Progenitor cell of endocrine pancreas (in vitro differentiated cells): ENCODE measurements at places on chromosomes 2 and 18. TPM values are rescaled to one million over a fixed set of nuclear protein-coding genes. Genes with fewer than 3 reads are reported as not detected.

ATRAID gene
- total RNA-seq, result 96.4 and 107 TPM in 2 replicates

DNA sequence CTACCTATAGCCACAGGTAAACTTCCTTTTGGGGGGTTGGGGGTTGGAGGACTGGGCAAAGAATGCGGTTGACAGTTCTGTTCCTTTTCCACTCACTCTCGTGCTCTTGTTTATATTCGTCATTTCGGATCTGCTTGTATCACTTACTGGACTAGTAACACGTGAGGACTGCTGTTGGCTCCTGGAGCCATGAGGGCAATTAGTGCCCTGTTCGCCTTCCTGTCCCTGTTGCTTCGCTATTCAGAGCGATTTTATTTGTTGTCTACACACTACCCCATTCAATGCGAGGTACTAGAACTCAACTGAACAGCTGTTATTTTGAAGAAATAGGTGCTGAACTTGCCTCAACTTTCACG lies 1.1 kb downstream of the KCNJ3 start:
- no peak for DNase-seq
- peaks cover 3% of the 10 kb centered on the region for H3K36me3 ChIP-seq
- H3K27ac ChIP-seq, result peak overlapping the region; percentile 85
- peak overlapping the region; percentile 89 for H3K4me3 ChIP-seq

- no peaks in the 10 kb centered on the region for H3K36me3 ChIP-seq
- DNase-seq, result no peak
- no peak overlapping the region for H3K4me3 ChIP-seq
Observed at GRCh38 chr2:233976087-233976486, 58.9 kb downstream of the TRPM8 start.

DNA sequence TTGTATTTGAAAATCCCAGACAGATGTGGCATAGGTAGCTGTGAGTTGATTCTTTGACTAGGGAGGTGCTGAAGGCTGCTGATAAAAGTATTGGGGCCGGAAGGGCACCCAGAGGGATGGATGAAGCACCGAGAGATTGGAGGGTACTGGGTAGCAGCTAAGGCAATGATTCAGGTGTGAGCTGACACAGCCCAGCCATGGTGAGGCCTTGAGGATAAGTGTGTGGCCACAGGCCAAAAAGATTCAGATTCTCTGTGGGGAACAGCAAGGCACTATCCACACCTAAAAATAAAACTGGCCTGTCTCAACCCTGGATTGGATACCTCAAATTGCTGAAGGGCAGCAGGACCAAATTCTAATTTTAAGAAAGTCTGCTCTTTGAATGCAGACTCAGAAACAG lies 35.2 kb downstream of the RDH14 start:
- H3K27me3 ChIP-seq, result no peaks in the 10 kb centered on the region
- no peak for DNase-seq
- peaks cover 18% of the 10 kb centered on the region for H3K4me1 ChIP-seq
- no peak overlapping the region for H3K27ac ChIP-seq
- no peak overlapping the region for H3K4me3 ChIP-seq

DNA sequence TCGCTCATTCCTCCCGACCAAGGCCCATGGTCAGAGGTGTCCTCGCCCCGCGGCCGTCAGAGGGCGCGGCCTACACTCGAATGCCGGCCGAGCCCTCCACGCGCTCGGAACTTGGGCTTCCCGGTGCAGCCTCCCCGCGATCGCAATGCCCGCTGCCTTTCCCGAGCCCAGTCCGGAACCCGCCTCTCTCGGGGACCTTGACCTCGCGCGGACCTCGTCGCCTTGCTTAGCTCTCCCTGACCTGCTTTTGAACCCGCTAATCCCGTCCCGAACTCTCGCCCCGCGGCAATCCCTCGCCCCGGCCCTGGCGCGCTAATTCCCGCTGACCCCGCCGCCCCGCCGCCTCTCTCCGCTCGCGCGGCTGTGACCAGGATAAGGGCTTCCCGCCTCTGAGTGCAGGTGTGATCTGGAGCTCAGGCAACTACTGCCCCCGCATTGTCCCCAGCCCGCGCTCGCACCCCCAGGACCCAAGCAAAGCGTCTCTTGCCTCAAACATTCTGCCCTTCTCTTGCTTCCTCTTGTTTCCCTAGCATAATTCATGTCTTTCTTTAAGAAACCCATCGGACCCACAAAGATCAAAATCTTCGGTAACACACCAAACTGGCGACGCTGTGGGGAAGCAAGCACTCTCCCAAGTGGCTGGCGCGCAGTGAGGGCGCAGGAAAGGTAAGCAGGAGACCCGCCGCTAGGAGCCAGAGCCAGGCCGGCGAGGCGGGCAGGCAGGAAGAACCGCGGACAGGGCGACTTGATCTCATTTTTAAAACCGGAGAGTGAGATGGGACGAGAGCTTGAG lies 46.6 kb upstream of the ATP6V1B1 start:
- H3K4me1 ChIP-seq, result peaks cover 15% of the 10 kb centered on the region
- H3K36me3 ChIP-seq, result no peaks in the 10 kb centered on the region
- H3K27me3 ChIP-seq, result peaks cover 98% of the 10 kb centered on the region
- peak overlapping the region; percentile 61 for H3K4me3 ChIP-seq
- DNase-seq, result no peak

DNA sequence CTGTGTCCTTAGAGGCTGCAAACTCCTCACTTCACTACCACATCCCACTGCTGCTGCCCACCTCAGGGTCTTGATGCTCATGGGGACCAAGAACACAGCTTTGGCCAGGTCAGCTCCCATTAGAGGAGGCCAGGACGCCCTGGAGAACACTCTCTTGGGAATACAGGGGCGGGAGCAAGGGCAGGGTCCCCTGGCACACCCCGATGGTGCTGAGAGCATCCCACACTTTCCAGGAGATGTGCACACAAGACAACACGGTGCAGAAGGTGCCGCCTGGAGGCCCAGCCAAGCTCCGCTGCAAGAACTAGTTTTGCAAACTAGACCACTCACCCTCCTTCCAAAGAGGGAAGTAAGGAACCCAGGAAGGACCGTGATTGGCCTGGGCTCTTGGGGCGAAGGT lies 304.4 kb upstream of the SALL3 start:
- H3K36me3 ChIP-seq, result no peaks in the 10 kb centered on the region
- H3K4me3 ChIP-seq, result no peak overlapping the region
- H3K27ac ChIP-seq, result no peak overlapping the region
- peaks cover 2% of the 10 kb centered on the region for H3K4me1 ChIP-seq

DNA sequence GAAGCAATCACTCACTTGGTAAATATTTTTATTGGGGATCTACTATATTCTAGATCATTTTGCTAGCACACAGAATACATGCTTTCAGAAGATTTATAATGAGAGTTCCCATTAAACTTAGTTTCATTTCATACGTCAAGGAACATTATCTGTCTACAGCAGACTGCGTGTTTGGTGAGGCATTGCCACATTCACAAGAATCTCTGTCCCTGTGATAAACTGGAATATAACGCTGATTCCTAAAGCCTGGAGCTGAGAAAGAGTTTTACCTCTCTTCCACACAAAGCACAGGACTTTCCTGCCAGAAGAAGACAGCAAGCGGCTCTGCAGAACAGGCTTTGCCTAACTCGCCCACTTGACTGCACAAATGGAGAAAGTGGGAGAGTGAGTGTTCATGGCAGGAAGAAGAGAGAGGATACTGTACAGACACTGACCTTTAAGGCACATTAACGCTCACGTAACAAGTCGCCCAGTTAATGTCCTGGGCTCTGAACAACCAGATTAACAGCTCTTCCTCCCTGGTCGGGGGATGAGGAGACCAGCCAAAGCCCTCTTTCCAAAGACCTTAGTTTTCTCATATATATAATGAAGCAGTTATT lies 356.2 kb downstream of the GPD2 start:
- no peak for DNase-seq
- H3K27ac ChIP-seq, result no peak overlapping the region

- no peaks in the 10 kb centered on the region for H3K27me3 ChIP-seq
- no peak for DNase-seq
- no peaks in the 10 kb centered on the region for H3K4me1 ChIP-seq
- H3K36me3 ChIP-seq, result no peaks in the 10 kb centered on the region
Observed at GRCh38 chr18:49028801-49029506, 78.2 kb upstream of the SMAD7 start.

DNA sequence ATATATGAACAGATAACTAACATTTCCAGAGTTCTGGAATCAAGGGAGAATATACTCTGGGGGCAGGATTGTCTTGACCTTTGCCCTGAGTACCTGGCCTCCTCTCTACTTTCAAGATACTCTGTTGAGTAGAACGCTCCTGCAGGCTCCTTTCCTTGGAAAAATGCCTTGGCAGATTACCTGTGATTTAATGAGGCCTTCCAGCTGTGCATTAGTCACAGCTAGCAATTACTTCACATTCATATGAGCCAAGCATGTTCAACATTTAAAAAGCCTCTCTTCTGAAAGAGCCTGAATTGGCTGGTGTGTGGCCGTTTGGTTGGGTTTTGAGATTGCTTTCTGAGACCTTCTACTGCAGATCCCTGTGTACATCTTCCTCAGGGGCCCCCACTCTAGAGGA lies 142.2 kb downstream of the PLCL1 start:
- peaks cover 84% of the 10 kb centered on the region for H3K4me1 ChIP-seq
- no peak overlapping the region for H3K4me3 ChIP-seq
- H3K27me3 ChIP-seq, result no peaks in the 10 kb centered on the region

DNA sequence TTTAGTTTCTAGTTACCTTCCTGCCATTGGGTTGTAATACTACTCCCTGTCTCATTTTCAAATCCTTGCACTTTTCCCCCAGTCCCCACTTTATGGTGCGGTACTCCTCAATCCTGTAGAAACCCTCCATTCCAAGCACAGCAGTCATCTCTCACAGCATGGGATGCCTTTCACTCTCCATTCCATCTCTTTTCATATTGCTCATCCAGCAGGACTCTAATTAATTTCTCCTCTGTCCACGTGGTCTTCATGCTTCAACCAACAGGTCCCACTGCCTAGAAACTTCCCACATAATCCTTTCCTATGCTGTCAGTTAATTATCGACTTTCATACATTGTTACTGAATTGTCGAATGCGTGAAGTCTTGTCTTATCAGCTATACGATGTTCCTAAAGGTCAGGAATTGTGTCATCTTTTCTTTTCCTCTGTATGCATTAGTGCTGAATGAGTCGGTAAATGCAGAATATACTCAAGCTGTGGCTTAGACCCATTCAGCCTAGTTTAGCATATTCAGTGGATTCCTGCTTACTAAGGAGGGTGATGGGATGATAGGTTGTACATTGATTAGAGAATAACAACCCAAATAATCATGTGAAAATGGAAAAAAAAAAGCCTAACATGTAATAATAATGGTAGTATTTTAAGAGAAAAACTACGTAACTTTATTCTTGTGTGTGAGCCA lies 89.7 kb downstream of the CRIM1 start:
- no peaks in the 10 kb centered on the region for H3K27me3 ChIP-seq
- no peak overlapping the region for H3K27ac ChIP-seq
- H3K4me1 ChIP-seq, result peaks cover 16% of the 10 kb centered on the region
- no peak for DNase-seq
- peaks cover 26% of the 10 kb centered on the region for H3K36me3 ChIP-seq
